Thymus (tissue), 14 donors: ENCODE measurements at places on chromosomes 2 and 18.

GRCh38 chr2:232415138-232415690 lies 8.6 kb downstream of the ALPG start:
- no peak for DNase-seq

DNA sequence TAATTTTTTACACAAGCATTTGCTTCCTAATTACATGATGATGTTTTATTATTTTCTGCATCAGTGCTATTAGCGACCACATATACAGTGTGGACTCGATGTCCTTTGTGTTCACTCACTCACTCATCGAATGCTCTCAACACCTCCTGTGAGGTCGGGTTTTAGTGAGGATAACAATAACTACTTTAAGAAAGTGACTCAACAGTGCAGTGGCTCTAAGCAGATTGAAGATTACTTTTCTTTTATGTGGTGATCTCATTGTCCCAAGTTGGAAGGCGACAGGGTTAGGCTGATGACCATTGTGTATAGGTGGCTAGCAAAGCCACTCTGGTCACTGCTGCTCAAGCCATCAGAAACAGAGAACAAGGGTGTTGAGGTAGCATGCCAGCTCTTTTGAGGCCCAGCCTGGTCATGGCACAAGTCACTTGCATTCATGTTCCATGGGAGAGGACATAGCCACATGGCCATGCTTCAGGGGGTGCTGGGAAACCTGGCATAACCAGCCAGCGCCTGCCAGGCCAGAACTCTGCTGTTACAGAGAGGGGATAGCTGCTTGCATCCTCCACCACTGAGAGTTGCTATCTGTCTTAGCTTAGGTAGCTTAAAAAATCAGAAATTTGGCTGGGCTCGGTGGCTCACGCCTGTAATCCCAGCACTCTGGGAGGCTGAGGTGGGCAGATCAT lies 60.4 kb downstream of the PDCL3 start:
- DNase-seq = no peak

GRCh38 chr2:181949047-181949446 lies 36.6 kb upstream of the PPP1R1C start:
- DNase-seq = no peak

GRCh38 chr2:238438856-238439849 lies 12.4 kb downstream of the ASB1 start:
- no peak for DNase-seq

DNA sequence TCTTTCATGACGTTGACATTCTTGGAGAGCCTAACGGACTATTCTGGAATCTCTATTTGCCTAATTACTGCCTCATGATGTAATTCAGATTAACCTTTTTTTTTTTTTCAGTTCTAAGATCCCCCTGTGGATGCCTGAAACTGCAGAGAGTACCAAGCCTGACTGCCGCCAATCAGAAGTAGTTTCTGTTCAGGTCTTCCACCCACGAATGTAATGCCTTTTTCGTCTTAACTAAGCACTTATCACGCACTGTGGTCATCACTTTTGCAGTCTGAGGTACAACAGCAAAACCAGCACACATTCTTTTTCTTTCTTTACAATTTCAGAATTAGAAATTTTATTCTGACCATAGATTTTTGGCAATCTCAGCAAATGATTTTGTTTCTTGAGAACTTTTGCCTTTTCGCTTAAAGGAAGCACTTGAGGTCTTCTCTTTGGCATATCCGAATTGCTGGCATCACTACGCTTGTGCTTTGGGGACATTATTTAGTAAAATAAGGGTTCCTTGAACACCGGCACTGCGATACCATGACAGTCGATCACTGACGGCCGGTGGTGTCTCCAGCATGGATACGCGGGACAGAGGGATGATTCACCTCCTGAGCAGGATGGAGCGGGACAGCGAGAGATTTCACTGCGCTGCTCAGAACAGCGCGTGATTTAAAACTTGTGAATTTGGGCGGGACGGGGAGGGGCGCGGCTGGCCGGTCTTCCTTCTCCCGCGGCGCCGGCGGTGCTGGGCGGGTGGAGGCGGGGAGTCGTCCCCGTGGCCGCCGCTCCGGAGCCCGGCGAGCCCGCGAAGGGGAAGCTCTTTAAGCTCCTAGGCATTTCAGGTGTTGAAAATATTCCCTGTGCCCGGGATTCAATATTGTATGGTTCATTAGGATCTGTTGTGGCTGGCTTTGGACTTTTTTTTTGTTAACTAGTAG lies 32.0 kb upstream of the GPR55 start:
- DNase-seq = no peak

DNA sequence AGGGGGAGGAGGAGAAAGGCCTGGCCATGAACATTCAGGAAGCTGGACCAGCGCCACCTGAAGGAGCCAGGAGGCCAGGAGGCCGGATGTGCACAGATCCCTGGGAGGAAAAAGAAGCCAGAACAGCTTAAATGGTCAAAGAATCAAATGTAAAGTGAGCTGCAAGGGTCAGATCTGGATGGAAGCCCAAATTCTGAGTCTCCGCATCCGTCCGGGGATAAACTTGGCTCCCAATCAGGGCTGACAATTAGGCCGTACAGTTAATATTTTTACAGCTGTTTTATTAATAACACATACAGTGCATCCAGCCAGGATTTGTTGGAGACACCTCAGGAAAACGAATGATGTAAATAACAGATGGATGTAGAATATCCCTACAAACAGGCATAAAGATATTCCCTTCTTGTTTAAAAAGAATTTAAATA lies 495.1 kb upstream of the TCF4 start:
- no peak for DNase-seq

- DNase-seq = no peak
Measured at GRCh38 chr2:162030363-162031190, 43.4 kb downstream of the DPP4 start.

DNA sequence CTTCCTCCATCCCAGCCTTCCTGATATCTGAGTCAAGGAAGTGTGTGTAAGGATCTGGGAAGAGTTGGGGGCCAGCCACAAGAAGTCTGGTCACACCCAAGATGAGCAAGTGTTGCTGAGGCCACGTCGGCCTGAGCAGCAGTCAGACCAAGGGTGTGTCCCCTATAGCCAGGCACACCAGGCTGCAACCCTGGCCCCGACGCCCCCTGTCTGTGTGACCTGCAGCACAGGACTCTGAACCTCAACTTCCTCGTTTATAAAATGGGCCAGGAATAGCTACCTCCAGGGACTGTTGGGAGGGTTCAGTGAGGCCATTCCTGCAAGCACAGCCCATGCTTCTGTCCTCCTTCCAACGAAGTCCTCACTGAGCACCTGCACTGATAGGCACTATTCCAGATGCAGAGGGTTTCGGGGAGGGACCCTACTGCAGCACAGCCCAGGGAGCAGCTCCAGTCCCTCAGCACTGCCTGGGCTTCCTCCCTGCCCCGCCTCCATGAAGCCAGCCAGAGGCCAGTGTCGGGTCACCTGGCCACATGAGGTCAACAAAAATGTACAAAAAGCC lies 13.3 kb downstream of the LIMS2 start:
- DNase-seq = no peak

GRCh38 chr2:23926290-23926749 lies 603 bp downstream of the ATAD2B start:
- DNase-seq = no peak

- DNase-seq = no peak
Measured at GRCh38 chr2:102145934-102146333, 3.4 kb downstream of the IL1R1 start.

- no peak for DNase-seq
Measured at GRCh38 chr2:113996671-113997594, 107.0 kb downstream of the ACTR3 start.

DNA sequence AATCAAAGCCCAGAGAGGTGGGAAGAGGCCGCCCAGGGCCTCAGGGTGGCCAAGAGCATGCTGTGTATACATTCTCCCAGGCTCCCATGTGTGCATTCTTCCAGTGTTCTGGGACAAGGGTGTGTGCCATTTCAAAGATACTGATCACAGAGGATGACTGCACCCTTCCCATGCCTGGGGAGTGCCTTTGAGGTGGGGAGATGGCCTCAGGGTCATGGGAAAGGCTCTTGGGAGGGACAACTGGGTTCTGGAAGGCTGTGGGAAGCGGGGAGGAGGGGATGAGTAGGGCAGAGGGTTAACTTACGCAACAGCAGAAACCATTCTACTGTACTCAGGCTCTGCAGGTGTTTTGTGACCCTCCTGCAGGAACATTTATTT lies 40.9 kb downstream of the KLHL29 start:
- no peak for DNase-seq

DNA sequence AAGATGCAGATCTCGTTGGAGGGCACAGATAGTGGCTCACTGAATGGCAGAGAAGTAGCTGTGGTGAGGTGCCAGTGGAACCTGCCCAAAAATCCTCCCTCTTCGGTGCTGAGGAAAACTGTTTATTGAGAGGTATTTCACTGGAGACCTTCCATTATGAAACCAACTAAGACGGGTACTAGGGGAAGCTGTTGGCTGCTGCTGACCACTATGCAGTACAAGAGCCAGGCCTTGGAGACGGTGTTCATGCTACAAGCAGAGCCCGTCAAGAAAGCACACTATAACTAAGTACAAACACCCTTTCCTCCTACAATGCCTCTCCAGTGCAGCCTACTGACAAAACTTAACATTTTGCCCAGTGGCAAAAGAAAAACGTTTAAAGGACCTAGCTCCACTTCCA lies 4.6 kb downstream of the ARL5A start:
- DNase-seq = no peak
